ENCODE measurements at places on chromosomes 1 and 21. TPM values are rescaled to one million over a fixed set of nuclear protein-coding genes. Genes with fewer than 3 reads are reported as not detected.
A peak's percentile ranks its signal among the peaks of the same experiment; 100 is the strongest.

HJV gene
- total RNA-seq = not detected

VHLL gene
- not detected for total RNA-seq

KIRREL1 gene
- 96.9 TPM for total RNA-seq

HCN3 gene
- total RNA-seq = 0.08 TPM

GUCA2B gene
- not detected for total RNA-seq

SYT2 gene
- total RNA-seq = not detected

SELL gene
- total RNA-seq = 0.27 TPM

OR2G6 gene
- total RNA-seq = not detected

DNA sequence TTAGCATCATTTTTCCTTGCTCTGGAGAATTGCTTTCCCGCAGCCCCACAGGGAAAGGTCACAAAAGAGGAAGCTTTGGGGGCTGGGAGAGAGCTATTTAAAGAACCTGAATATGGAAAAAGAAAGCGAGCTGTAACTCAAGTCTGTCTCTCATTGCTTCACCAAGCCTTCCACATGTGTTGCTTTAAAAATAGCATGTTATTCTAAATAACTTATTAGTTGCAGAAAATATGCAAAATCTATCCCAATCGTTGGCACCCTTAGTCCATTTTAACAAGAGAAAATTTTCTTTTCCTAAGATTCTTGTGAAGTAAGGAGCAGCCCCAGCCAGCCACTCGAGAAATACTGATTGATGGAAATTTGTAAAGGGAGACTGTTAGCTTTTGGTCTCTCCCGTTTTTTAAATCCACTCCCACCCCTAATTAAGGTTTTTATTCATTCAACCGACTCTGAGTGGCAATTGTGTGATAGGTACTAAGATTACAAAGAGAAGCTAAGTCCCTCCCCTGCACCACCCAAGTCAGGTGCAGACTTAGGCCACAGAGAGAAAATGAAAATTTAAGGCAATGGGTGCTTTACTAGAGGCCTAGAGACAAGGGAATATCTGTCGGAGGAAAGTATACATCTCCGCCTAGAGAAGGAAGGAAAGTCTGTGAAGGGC is 802 bp downstream of the CYP4X1 start:
- DNase-seq = no peak

GRCh38 chr1:19206947-19207346 is 3.1 kb downstream of the UBR4 start:
- no peak for DNase-seq

DNA sequence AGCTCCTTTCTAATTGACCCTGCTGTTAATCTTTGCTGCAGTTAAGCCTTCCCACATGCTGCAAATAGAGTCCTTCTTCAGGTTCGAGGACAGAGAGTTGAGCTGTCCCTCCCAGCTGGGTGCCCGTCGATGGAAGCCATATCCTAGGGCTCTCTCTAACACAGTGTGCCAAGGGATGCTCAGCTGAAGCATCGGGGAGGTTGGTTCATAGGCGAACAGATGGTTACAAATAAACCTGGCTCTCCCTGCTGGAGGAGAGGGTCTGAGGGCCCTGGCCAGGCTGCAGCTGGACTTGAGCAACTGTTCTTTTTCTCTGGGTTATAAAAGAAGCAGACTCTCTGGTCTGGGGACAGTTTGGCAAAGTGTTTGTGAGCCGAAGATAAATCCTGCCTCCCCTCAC is 120.3 kb upstream of the C8B start:
- DNase-seq = no peak

GRCh38 chr1:223332997-223333396 is 31.0 kb downstream of the SUSD4 start:
- DNase-seq = no peak

DNA sequence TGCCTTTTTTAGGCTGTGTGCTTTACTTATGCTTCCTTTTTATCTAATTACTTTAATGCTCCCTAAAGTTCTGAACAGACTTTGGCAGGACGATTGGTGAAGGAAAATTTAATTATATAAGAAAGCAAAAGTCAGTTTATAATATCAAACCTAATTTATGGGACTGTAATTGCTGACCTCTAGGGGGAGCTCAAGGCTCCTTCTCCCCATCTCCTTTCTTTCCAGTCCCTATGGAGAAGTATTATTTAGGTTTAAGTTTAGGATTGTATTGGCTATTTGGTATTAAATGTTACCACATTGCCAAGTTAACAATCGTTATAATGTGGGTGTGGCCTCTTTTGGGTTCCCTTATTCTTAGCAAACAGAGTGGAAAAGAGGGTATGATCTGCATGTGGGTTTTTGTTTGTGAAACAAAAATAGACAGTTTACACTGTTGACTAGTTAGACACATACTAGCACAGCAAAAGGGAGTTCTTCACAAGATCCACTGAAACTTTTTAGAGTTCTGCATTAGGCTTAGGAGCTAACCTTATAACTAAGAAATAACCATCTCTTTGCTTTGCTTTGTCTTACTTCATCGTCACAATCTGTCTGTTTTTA is 48.2 kb upstream of the TNFSF4 start:
- peak; percentile 74 for DNase-seq

- no peak for DNase-seq
Measured at GRCh38 chr1:69220672-69221071, 347.1 kb upstream of the LRRC7 start.

DNA sequence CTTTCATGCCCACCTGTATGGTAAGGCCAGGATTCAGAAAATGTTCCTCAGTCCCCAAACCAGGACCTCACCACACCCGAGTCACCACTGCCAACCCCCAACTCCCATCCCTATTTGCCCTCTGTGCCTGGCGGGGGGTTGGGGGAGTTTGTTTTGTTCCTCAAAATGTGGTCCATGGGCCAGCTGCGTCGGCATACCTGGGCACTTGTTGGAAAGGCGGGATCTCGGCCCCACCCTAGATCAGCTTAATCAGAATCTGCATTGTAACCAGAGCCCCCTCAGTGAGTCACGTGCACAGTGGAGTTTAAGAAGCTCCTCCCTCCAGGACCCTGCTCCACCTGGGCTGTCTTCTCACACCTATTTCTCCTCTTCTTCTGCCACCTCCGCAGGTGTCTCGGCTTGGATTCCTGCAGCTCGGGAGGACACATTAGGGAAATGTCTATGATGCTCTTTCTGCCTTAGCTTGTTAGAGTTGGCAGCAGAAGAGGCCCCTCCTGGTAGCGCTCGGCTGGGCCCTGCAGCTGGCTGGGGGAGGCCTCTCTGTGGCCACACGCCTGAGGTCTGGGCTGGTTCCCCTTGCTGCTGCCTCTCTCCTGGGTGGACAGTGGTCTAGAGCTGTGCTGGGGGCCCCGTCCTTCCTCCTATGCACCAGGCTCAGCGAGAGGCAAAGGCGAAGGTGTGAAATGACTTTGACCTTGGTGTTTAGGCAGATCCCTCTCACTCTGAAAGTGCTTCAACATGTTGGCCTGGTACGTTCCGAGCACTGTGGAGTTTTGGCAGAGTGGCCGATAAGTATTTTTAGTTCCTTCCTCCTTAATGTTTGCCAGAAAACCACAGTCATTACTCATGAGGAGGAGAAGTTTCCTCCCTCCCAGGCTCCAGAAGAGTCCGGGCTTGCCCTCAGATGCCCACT is 41.8 kb upstream of the CAMTA1 start:
- DNase-seq = peak; percentile 92

DNA sequence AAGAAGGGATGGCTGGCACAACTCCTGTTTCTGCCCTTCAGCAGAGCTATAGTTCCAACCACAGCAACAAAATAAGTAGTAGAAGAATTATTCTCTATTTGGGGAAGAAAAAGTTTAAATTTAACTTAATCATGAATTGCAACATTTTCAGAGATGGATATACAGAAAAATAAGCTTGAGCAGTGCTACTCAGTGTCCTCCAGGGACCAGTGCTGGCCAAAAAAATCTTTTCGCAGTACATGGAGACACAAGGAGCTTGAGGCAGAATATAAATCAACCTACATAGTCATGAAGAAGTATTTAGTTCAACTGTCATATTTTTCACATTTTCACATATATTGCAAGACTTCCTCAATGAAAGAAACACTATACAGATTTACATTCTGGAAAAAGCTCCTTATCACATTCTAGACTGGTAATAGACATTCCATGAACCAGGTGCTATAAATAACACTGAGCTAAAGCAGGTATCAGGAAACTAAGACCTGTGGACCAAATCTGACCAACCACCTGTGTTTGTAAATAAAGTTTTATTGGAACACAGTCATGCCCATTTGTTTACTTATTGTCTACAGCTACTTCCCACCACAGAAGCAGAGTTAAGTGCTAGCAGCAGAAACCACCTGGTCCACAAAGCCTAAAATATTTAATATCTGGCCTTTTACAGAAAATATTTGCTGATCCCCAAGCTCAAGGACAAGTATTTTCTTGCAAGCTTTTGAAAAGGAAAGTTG is 101.9 kb downstream of the RGS21 start:
- DNase-seq = peak; percentile 16

DNA sequence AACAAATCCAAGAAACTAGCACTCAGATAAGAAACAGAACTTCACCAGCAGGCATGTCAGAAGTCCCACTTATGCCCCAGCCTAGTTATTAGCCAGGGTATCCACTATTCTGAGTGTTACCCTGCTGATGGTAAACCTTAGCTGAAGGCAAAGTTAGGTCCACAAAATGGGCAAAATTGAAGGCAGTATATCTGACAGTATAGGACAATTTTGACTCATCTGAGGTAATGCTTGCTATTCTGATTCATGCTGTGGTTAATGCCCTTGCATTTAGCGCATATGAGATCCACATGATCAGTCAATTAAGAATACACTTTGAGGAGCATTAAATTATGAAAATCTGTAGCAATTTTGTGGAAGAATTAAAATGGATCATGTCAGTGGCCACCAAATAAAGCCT is 15.1 kb downstream of the IFI44 start:
- no peak for DNase-seq

DNA sequence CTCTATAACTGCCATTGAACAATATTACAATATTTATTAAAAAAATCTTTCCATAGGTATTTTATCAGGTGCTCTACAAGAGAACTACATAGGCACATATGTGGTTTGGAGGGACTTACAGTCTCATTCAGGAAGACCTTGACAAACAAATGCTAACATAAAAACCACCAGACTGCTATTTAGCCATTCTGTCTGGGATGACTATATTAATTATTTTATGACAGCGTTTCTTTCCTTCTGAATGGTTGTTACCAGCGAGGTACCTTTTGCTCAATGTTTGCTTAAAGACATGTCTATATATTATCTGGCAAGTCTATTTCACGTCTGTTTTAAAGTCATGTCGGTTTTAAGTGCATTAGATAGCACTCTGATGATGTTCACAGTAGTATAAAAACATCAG is 69.7 kb downstream of the RUNX1 start:
- no peak for DNase-seq

DNA sequence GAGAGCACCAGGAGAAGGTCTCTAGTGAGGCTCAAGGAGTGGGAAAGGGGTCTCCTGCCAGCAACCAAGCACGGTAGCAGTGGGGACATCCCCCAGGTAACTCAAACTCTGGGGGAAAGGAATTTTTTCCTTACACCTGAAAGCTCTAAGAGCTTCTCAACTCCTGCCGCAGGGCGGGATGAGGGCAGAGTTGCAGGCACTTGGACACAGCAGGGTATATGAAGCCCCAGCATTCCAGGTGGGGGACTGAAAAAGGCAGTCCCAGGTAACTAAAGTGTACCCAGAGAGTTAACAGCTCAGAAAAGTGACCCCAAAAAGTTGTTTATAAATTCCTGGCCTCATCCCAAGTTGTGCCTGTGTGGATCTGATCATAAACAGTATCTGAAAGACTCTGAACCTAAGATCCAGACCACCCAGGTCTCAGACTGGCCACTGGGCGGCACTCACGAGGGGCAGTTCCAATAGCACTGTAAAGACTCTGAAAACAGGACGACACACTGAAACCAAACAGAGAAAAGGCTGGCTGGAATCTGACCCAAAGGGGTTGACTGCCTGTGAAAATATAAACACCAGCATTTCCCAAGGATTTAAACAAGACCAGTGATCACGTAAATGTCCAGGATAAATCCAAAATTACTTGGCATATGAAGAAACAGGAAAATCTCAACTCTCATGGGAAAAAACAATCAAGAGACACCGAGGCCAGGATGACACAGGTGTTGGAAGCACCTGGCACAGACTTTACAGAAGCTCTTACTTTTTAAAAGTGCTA is 47.5 kb downstream of the HSF2BP start:
- peak; percentile 68 for DNase-seq

DNA sequence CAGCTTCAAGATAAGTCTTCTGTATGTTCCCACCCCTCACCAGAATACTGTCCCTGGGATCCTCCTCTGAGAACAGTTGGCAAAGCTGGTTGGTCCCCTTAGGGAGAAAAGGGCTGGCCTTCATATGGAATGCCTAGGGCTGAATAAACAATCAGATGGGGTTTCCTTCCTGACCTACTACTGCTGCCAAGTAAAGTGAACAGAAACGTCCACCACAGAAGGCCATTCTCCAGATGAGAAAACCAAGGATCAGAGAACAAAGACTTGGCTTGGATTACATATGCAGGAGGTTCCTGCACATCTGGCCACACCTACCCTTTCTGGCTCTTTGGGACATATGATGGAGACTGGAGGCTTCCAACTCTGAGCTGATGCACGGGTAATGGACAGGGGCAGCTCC is 194.5 kb downstream of the HIVEP3 start:
- DNase-seq = peak; percentile 17

GRCh38 chr1:974293-974640 is 7.6 kb downstream of the PERM1 start:
- DNase-seq = no peak

DNA sequence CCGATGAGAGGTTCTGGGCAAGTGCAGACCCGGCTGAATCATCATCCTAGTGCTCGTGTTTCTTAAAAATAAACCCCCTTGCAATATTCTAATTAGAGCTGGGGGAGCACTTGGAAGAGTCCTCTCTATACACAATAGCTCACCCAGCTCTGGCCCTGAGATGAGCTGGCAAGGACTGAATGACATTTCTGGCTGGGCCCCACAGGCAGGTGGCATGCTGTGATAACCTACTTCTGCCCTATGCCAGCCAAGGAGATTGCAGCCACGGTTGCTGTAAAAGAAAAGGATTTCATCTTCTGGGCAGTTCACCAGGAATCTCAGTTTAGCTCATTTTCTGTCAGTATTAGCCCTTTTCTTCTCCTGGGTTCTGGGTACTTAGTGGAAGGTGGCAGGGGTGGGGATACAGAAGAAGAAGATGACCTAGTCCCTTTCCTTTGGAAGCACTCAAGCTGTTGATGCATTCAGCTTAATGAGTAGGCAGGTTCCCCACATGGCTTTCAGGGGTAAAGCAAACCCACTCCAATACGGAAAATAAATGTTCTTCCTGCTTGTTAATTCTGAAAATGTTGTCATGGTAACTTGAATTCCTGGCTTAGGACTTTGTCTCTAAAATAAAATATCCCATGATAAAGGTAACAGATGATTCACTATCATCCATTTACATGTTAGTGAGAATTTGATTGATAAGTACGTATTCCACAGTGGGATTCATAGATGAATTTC is 32.2 kb downstream of the VASH2 start:
- DNase-seq = peak; percentile 20

- DNase-seq = no peak
Measured at GRCh38 chr1:169200319-169200718, 93.8 kb downstream of the ATP1B1 start.

DNA sequence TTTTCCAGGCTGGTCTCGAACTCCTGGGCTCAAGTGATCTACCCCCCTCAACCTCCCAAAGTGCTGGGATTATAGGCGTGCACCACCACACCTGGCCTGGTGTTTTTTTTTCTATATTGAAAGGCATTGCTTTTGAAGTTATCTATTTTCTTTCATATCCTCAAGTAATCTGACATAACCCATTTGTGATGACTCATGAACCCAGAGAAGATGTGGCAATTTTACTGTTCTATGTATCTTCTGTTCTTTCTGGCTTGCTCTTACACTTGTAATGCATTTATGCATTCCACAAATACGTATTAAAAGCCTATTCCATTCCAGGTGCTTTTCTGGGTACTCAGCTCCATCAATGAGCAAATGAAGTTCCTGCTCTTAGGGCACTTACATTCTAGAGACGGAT is 29.9 kb upstream of the ERRFI1 start:
- peak; percentile 85 for DNase-seq

Measured in fibroblast of the aortic adventitia (primary cell).